ENCODE measurements at places on chromosomes 13 and 19.

GRCh38 chr13:53379485-53379884, 350.9 kb downstream of the OLFM4 start:
- DNase-seq = no peak

- no peak for DNase-seq
Measured at GRCh38 chr13:41296879-41297646, 14.0 kb upstream of the NAA16 start.

DNA sequence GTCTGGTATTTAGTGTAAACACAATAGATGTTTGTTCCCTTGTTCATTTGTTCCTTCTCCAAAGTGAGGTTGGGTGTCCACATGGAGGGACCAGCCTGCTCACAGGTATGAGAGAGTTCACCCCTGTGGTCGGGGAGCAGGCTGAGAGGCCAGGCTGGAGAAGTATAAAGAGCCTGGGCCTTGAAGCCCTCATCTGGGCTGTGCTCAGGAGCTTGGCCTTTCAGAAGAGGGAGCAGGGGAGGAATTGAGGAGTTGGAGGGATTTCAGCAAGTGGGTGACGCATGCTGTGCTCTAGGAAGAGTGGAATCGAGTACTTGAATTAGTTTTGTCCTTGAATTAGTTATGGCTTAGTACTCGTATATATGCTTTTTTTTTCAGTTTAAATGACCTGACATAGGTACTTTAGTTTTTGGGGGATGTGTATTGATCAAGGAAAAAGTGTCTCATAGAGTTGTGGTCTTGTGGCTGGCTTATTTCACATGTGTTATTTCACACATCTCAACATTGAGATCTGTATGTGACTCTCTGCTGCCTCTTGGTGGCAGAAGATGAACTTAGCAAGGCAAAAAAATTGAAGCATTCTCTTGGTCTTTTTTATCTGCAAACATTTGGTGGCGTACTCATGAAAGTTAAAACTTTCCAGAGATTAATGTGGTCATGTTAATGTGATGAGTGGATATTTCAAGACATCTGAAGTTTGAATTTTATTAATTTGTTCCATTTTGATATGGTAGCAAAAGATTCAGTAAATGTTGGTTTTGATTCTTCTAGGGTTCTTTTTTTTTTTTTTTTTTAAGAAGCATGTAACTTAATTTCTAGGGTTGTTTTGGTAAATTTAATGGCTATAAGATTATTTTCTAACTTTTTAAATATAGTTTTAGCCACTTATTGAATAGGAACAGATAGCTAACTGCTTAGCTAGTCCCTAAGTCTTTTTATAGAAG, 54.3 kb downstream of the SLAIN1 start:
- peak; percentile 53 for DNase-seq

GRCh38 chr13:78940455-78941130, 281.6 kb upstream of the OBI1 start:
- no peak for DNase-seq

DNA sequence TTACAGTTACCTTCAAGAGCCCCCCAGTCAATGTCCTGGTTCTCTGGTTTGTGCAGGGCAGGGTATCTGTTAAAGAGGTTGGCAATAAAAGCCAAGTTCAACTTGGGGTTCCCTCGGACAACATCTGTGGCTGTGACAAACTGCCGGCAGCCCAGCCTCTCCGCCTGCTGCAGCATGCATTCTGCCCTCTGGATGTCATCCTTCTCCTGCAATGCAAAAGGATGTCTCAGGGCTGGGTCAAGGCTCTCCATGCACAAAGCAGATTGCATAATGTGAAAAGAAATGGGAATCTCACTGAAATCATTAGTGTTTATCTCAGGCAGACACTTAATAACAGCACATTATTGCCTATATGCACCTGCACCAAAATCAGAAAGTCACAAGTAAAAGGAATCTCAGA, 35.1 kb downstream of the LCP1 start:
- peak; percentile 48 for DNase-seq

DNA sequence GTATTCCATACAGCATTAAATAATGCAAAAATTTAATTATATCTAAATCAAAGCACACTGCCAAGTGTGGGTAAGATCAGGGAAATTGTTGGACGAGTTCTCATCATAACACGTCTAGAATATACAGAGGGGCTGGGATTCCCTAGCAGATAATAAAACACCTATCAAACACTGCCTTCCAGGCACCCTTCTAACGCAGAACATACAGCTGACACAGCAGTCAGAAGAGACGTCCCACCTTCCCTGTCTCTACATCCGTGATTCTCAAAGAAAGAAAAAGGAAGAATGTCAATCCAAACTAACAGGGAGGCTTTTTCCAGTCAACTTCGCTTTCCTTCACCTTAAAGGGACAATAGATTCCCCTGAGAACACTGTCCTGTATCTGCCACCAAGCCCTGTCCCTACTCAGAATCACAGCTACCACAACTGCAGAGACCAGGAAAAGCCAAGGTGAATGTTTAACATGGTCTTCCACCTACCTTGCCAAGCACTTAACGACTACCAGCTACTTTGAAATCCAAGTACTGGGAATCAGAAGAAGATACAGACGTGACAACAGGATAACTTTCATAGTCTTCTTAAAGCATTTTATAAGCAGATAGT, 38.5 kb downstream of the TBC1D4 start:
- no peak for DNase-seq

- peak; percentile 66 for DNase-seq
Measured at GRCh38 chr19:33806434-33806881, 9.8 kb downstream of the KCTD15 start.

GRCh38 chr13:101875717-101876393, 423.4 kb downstream of the ITGBL1 start:
- peak; percentile 58 for DNase-seq

Measured in epithelial cell of esophagus (primary cell).